ENCODE measurements at places on chromosomes 5 and 9.

- no peak for DNase-seq
These were observed 675.8 kb downstream of the CETN3 start for GRCh38 chr5:89733772-89734171.

- DNase-seq = no peak
These were observed 74.5 kb downstream of the PTCD2 start for GRCh38 chr5:72394688-72395087.

DNA sequence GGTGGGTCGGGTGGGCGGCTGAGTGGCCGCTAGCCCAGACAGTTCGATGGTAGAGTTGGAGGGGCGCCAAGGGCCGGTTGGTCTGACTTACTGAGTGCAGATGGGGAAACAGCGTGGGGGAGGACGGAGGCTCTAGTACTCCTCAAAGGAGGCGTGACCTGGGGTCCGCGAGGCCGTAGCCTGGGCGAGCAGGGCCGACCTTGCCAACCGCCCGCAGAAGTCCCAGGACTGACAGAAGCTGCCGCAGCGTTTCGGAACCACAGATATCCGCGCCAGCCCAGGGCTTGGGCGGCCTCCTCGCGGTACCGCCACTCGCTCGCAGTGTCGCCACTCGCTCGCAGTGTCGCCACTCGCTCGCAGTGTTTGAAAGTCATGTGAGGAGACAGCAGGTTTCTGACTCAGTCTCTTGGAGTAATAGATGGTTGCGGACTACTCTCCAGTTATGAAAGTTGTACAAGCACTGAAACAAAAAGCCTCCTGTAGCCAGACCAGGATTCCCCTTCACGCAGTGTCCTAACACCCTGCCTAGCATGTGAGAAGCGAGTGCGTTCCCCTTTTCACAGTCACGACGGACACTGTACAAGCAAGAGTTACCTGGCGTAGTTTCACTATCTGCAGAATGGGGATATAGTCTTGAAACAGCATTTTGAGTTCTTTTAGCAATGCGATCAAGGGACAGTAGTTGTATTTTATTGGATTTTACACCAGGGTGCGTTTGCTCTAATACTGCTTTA lies 674 bp downstream of the TMEM38B start:
- peak; percentile 29 for DNase-seq

DNA sequence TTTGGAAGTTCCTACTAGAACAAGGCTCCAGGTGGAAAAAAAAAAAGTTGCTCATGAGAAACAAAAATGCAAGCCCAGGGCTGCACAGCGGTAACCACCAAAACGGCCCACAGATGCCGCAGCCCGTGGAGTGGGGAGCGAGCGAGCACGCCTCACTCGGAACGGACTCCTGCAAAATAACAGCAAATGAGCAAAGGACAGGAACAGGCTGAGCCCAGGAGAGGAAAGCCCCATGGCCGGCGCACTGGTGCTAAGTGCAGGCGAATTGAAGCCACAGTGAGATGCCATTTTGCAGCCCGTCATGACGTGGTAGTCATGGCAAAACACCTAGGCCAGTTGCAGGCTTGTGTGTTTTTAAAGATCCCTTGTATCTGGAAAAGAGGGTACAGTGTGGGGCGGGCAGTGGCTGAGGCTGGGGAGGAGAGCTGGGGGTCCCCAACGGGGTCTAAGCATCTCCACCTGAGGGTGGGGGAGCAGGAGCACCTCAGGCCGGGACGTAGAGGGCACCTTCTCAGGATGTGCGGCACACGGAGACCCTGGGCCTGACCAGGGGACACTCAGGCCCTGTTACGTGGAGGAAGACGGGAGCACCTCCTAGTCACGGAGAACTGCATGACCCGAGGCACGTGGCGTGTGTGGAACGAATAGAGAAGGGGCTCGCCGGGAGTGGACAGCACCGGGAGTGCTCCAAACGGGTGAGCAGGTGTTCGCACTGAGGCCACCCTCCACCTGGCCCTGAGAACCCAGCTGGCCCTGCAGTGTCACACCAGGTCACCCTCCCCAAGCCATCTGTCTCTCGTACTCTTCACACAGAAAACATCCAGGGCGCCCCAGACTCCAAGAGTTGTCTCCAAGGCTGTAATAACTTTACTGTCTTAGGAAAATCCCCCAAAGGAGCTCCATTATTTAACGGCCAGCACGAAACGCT lies 10.7 kb downstream of the GRM6 start:
- DNase-seq = no peak

GRCh38 chr5:96880444-96881164 lies 4.3 kb downstream of the ERAP2 start:
- DNase-seq = peak; percentile 89

- no peak for DNase-seq
These were observed 49.1 kb upstream of the TEK start for GRCh38 chr9:27059907-27060306.

DNA sequence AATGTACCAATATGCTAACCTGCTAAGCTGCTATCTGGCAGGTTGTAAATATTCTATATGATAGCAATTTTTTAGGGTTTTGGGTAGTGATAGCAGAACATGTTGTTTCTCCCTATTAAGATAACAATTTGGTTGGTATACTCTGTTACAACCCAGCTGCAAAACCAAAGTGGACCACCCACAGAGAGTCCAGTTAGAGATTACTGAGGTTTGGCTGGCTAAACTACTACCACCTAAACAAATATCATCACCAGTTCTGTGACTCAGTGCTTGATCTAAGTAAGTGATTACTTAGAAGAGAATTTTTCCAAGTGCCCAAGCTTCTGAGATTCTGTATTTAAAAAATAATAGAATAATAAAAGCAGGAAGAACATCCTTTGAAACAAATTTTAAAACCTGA lies 72.3 kb downstream of the XRCC4 start:
- DNase-seq = no peak

GRCh38 chr9:136613824-136614371 lies 48.8 kb upstream of the EGFL7 start:
- DNase-seq = no peak

DNA sequence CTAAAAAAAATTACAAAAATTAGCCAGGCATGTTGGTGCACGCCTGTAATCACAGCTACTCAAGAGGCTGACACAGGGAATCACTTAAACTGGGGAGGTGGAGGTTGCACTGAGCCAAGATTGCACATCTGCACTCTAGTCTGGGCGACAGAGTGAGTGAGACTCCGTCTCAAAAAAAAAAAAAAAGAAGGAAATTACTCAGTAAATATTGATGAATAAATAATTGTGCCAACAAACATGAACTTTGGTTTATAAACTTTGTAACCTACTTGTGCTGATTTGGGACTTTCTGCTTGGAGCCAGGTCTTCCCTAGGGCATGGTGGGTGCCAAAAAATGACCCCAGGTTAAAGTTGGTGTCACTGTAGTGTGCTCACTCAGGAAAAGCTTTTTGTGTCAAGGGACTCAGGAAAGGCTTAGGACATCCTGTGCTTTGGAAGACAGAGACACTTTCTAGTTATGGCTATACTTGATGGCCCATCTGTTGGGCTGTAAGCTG lies 19.0 kb downstream of the ABLIM3 start:
- DNase-seq = no peak

- no peak for DNase-seq
These were observed 114.6 kb downstream of the MRPL36 start for GRCh38 chr5:1685066-1685465.

GRCh38 chr9:93676310-93677047 lies 100.1 kb downstream of the PHF2 start:
- no peak for DNase-seq

- no peak for DNase-seq
These were observed 50.2 kb downstream of the DROSHA start for GRCh38 chr5:31481531-31482165.

GRCh38 chr9:6247266-6247665 lies 31.7 kb downstream of the IL33 start:
- peak; percentile 15 for DNase-seq

DNA sequence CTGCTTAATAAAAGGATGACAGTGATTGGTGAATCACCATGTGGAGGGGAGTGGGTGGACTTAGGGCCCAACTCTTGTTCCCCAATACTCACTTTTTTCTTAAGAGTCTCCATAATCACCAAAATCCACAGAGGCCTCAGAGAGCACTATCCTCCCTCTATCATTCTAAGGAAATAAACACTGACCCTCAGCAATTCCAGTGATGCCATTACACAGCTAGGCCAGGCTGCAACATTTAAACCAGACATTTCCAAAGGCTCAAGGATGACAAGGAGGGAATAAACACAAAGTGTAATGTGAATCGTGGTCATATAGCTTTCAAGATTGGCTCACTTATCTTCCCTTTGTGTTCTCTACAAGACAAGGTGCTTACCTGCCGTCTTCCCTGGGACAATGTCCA lies 2.4 kb upstream of the ARSI start:
- DNase-seq = no peak

DNA sequence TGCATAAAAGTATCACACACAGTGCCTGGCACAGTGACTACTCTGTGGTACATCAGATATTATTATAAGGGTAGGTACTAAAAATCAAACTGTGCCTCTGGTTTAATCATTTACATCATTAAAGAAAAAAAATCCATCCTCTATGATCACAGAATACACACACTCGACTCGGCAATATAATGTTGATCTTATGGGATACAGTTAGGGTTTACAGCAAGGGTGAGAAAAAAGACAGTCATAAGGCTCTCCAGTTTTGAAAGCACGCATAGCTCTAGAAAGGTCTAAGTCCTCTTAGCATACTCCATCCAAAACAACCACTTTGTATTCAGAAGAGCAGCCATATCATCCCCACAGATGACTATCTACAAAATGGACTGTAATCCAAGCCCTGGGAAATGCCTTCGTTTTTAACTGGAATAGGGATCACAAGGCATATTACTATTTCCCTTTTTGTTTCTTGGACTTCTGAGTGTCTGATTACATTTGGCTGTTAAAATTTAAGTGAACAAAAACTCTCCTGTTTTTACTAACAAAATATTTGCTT lies 26.6 kb downstream of the TRPM3 start:
- no peak for DNase-seq

DNA sequence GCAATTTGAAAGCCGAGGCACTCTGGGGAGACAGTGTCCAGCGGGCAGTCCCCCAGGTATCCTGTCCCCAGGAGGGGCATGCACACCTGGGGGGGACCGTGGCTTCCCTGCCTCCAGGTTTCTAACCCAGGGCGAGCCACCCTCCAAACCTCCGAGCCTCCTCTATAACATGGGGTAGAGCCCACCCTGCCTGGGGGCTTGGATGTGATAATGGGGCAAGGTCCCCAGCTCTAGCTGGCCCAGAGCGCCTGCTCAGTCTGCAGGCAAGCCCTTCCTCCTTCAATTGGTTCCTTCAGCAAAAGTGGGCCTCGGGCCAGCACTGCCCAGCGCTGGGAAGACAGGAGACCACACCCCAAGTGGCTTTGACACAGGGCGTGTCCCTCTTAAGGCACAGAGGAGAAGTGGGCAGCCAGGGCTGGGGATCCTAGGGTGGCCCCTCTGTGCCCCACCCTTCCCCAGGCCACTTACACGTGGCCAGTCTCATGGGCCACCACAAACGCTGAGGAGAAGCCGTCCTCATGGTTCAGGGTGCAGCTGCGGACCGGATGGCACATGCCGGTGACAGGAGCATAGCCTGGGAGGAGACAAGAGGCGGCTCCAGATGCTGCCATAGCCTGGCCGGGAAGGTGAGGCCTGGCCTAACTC lies 94.3 kb downstream of the ZNF354C start:
- no peak for DNase-seq

DNA sequence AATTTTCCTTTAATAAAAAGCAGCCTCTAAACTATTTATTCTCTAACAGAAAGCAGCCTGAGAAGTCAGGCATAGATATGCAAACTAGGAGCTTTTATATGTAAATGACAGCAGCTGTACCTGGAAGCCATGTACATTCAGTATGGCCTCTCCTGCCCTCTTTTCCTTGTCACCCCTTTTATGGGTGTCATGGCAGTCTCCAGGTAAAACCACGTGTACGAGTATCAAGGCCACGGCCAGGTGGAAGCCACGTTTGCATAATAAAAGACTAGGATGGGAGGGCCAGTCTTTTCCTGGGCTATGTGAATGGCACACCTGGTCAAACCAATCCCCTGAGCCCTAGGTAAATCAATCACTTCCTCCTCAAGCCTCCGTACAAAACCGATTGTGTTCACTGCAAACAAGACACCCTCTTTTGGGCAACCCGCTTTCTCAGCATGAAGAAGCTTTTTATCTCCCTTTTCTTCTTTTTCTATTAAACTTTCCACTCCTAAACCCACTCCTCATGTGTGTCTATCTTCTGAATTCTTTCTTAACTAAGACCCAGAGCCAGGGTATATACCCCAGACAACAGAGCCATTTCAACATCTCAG lies 419.5 kb upstream of the CTNND2 start:
- no peak for DNase-seq

GRCh38 chr5:172777881-172778814 lies 7.2 kb upstream of the DUSP1 start:
- no peak for DNase-seq

GRCh38 chr5:74432216-74432615 lies 208.3 kb downstream of the ENC1 start:
- no peak for DNase-seq

DNA sequence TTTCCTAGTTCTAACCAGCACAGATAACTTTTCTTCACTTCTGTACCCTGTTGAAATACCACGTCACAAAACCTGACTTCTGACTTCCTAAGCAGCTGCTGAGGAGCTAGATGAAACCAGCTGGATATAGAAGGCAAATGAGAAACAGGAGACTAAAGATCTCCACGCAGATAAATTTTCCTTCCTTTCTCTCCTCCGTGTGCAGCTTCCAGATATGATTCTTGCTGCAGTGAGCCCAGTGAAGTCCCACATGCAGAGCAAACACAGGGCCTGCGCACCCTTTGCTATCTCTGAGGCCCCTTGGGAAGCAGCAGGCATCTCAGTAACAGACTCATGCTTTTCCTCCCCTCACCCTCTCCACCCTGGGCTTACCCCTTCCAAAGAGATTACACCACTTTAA lies 1638.3 kb downstream of the MAT2B start:
- DNase-seq = no peak

DNA sequence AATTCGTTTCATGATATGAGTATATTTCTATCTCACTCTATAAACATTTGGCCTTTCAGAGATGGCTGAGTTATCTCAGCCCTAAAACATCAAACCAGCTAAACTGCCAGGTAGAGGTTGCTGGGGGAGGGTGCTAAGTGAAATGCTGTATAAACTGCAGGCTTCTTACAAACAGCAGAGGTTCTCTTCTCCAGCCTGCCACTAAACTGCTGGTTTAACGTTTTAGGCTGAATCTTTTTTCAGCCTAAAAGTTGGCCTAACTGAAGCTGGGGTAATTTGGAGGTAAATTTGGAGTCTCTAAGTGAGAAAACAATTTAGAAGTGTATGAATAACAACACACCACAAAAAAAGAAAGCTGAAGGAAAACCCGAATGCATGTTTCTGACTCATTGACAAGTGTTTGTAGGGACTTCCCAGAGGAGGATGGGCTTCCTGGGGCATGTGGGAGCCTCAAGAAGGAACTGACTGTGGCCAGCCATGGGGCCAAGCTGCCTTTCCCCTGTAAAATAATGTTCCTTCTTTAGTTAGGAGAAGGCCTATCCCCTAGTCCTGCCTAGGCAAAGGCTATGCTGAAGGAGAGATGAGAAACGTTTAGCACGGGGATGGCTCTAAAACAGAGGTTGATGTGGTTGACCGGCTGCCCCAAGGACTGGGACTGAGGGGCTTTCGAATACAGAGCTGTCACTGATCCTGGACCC lies 44.3 kb downstream of the SLC28A3 start:
- no peak for DNase-seq

Measured in HS-5 (cell line).